ENCODE measurements at places on chromosomes 1 and 21.

DNA sequence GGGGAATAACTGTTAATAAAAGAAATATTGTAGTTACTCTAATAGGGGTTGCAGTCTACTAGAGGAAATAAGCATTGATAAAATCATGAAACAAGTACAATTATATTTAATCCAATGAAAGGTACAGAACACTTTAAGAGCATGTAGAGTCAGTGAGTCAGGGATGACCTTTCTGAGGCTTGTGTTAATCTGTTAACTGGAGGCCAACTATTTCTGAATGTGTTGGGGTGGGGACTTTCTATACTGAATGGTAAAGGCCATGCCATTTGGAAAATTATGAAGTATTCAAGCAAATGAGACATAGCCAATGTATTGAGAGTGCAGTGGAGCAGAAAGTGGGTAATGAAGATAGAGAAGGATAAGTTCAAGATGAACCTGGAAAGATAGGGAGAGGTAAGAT lies 646.2 kb downstream of the ADGRL2 start:
- DNase-seq: no peak

DNA sequence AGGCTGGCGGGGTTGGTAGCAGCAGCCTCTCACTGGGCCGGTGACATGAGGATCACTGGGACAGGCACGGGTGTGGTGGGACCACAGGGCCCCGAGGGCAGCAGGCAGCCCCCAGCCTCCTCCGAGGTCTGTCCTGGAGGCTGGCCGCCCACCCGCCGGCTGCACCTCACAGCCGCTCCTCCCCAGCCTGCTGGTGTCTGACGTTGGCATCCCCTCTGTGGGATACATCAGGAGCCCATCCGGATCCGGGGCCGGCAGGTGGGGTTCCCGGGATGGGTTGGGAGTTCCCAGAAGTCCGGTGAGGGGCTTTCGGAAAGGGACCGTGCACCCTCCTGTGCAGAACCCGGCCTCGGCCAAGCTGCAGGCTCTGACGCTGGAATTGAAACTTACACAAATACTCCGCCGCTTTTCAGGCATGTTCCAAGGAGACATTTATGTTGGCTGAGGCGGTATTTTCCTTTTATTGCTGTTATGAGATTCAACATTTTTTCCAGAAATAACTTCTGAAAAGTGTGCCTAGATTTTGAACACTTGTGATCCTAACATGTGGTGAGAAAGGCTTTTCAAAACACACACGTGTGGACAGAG lies 142.1 kb upstream of the ARHGEF16 start:
- DNase-seq: no peak

- DNase-seq: no peak
These were observed 35.7 kb downstream of the PCP4 start for GRCh38 chr21:39902986-39903385.

GRCh38 chr1:200302192-200302920 lies 107.5 kb downstream of the ZNF281 start:
- peak; percentile 40 for DNase-seq

DNA sequence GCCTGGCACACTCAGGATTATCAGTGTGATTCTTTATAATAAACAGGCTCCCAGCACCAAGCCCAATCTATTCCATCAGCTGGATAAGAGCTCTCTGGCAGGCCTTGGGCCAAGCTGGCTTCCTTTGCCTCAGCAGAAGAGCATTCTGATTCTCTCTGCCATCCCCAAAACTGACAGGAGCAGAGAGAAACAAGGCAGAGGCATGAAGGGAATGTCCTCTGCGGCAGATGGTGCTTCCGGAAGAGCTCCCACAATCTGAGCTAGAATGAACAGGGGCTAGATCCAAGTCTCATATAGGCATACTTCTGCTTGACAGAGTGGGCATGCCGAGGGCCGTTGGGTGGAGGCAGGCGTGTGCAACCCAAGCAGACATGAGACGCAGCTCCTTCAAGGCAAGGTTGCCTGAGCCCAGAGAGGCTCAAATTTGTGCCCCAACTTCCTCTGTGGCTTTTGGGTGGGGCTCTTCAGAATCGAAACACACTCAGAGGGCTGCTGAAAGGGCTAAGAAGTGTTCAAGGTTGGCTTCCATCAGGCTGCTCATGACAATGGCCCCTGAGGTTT lies 4.0 kb downstream of the CAPN2 start:
- DNase-seq: no peak

DNA sequence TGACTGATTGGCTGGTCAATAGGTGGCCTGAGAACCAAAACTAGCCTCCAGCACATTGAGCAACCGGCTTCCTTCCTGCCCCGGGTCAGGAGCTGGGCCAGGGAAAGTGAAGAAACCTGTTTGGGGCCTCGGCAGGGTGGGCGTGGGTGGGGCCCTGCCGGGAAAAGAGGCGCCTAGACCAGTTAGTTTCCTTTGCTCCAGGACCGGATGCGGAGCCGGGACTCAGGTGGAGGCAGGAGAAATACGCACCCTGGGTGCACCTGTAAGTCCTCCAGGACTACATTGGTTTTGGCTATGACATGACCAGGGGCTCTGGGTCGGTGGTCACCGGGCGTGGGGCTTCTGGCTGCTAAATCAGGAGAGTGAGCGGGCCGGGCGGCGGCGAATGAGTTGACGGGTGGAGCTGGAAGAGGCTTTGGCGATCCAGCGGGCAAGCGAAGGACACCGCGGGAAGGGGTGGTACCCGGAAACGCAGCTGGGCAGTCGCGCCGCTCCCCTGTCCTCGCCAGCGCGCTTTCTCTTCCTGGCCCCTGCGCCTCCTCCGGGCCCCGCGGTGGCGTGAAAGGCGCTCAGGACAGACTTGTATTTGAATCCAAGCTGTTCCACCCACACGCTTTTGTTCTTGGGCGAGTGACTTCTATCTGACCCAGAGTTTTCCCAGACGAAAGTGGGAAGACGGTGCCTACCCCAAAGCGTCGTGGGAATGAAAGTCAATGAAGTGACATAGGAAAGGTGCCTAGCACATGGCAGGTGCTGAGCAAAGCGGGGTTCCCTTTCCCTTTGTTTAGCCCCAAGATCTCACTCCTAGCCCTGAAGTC lies 30.6 kb upstream of the JUN start:
- DNase-seq: peak; percentile 18

- no peak for DNase-seq
These were observed 27.9 kb downstream of the ANGEL2 start for GRCh38 chr1:212987702-212988322.

DNA sequence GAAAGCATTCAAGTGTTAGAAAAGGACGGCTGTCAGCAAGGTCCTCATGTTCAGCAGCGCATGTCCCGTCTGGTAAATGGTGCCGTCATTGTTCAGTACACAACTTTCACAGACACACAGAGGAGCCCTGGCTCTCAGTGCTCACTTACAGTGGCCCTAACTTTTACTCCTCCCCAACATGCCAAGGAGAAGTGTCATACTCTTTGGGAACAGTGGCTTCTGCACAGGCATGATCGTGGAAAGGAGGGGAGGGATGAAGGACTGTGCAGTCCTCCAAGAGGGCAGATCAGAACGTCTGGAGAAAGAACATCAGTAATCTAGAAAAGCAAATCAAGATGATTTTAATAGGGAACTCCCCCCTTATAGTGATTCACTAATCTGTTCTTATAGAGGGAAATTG lies 3.8 kb upstream of the GRHL3 start:
- DNase-seq: no peak

Data from HEK293T (cell line).